ENCODE measurements at places on chromosomes 1 and 21.

DNA sequence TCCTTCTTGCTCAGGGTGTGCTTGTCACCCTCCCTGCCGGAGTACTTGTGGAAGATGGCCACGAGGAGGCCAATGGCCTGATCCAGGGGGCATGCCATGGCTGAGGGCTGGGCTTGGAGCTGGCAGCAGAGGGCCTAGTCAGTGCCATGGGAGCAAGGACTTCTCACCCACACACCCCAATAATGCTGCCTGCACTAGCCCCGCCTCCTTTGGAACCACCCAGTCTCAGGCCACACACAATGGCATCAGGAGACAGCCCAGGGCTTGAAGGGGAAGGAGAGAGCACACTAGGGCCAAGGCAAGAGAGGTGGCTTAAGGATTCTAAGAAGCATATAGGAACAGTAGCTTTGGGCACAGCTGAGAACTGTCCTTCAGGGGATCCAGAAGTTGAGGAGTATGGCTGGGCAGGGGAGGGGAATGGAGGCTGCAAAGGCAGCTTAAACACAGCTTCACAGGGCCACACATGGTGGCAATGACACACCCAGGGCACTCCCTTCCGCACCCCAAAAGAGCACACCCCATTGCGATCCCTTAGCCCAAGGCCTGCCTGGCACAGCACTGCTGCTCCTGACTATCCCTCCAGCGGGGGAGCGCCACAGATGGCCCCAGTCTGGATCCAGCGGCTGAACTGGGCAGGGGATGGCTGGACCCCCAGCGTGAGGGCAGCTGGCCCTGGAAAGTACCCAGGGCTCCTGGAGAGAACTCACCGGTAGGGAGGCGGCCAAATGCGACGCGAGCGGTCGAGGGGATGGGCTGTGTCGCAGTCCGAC, at the start of gene S100A6:
Gene S100A6 (minus strand): TSS at position 750 of the 770 bp plus-strand sequence. CDS start 652 bp downstream, at position 98.
- H3K36me3 ChIP-seq: no peaks in the 10 kb centered on the region
- peak within 1 kb of the TSS; percentile 77 for H3K4me3 ChIP-seq
- H3K4me1 ChIP-seq: peaks cover 12% of the 10 kb centered on the region
- peak; percentile 72 for DNase-seq

GRCh38 chr21:33549848-33550771, 7.3 kb downstream of the SON start:
- no peaks in the 10 kb centered on the region for H3K27me3 ChIP-seq
- H3K36me3 ChIP-seq: peaks cover 90% of the 10 kb centered on the region

DNA sequence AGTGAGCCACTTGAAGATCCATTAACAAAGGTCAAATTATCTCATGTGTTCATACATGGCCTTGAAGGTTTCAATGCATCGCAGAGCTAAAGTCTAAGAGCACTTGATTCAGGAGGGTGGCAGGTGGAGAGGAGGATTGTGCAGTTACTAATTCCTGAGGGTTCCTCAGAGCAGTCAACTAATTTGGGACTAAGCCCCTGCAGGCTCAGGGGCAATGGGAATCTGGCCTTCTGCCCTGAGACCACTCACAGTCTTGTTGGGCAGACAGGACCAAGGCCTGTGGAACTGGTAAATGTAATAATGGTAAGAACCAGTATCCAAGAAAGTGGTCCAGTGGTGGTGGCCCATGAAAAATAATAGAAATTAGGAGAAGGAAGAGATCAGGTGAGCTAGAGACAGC, 127.4 kb upstream of the HMGB4 start:
- DNase-seq: no peak
- H3K27ac ChIP-seq: no peak overlapping the region
- no peak overlapping the region for H3K4me3 ChIP-seq

GRCh38 chr1:10178597-10179405, 31.6 kb upstream of the KIF1B start:
- DNase-seq: no peak
- peaks cover 13% of the 10 kb centered on the region for H3K36me3 ChIP-seq
- peak overlapping the region; percentile 61 for H3K27ac ChIP-seq
- peaks cover 9% of the 10 kb centered on the region for H3K4me1 ChIP-seq
- peak overlapping the region; percentile 15 for H3K4me3 ChIP-seq

DNA sequence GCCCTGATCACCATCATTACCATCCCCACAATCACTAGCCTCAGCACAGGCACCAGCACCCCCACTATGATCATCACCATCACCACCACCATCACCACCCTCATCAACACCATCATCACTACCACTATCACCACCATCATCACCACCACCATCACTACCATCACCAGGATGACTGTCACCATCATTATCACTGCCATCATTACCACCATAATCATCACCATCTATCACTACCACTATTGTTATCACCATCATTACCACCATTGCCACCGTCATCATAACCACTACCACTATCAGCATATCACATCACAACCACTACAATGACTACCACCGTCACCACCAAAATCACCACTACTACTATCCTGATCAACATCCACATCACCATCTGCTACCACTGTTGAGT, 57.3 kb upstream of the CASZ1 start:
- no peak overlapping the region for H3K4me3 ChIP-seq
- DNase-seq: no peak
- peaks cover 43% of the 10 kb centered on the region for H3K4me1 ChIP-seq
- peak overlapping the region; percentile 99 for H3K27ac ChIP-seq

GRCh38 chr1:37442139-37442538, 32.2 kb upstream of the ZC3H12A start:
- no peak for DNase-seq
- H3K4me1 ChIP-seq: no peaks in the 10 kb centered on the region
- H3K27ac ChIP-seq: no peak overlapping the region
- H3K27me3 ChIP-seq: peaks cover 2% of the 10 kb centered on the region

DNA sequence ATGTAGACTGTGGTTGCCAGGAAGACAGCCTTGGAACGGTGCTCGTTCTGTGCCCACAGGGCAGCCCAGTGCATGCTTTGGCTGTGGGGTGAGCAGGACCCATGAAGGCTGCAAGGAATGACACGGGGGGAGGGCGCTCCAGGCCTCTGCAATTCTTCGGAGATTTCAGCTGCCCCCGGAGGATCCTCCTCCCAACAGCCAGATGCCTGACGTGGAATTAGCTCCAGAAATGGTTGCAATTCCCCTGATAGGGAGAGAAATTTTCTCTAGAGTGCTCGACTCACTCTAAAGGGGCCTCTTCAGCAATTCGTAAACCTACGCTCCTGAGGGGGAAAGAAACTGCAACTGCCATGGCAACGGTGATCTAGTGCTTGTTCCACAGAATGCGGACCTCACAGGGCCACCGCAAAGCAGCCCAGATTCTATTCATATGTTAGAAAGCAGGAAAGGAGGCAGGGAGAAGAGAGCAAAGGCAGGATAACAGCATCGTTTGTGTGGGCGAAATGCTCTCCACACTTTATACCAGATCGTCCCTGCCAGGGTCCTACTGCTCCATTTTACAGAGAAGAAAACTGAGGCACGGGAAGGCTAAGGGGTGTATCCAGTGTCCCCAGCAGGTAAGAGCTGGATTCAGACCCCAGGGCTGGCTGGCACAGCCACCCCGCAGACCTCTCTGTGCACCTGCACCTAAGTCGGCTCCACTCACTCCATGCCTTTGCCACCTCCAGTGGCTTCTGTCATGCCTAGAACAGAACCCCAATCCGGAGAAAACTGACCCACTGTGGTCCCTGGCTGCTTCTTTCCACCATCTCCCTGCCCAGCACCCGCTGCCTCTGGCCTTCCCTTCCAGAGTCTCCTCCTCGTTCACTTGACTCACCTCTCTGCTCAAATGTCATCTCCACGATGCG, 11.9 kb upstream of the PDE9A start:
- H3K4me3 ChIP-seq: no peak overlapping the region
- H3K27me3 ChIP-seq: peaks cover 56% of the 10 kb centered on the region
- H3K36me3 ChIP-seq: no peaks in the 10 kb centered on the region
- DNase-seq: peak; percentile 44

- H3K4me1 ChIP-seq: no peaks in the 10 kb centered on the region
- H3K36me3 ChIP-seq: no peaks in the 10 kb centered on the region
- no peak overlapping the region for H3K27ac ChIP-seq
- DNase-seq: no peak
Measured at GRCh38 chr1:63238721-63239120, 83.6 kb upstream of the FOXD3 start.

DNA sequence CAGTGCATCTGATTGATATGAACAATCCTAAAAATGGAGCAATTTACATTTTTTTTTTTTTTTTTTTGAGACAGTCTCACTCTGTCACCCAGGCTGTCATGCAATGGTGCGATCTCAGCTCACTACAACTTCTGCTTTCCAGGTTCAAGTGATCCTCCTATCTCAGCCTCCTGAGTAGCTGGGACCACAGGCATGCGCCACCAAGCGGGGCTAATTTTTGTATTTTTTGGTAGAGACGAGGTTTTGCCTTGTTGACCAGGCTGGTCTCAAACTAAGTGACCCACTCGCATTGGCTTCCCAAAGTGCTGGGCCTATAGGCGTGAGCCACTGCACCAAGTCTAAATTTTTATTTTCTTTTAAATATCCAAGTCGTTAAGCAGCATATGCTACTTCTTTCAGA, 109.0 kb downstream of the FAF1 start:
- no peaks in the 10 kb centered on the region for H3K36me3 ChIP-seq
- no peak overlapping the region for H3K4me3 ChIP-seq
- no peaks in the 10 kb centered on the region for H3K4me1 ChIP-seq
- no peak for DNase-seq
- no peaks in the 10 kb centered on the region for H3K27me3 ChIP-seq

DNA sequence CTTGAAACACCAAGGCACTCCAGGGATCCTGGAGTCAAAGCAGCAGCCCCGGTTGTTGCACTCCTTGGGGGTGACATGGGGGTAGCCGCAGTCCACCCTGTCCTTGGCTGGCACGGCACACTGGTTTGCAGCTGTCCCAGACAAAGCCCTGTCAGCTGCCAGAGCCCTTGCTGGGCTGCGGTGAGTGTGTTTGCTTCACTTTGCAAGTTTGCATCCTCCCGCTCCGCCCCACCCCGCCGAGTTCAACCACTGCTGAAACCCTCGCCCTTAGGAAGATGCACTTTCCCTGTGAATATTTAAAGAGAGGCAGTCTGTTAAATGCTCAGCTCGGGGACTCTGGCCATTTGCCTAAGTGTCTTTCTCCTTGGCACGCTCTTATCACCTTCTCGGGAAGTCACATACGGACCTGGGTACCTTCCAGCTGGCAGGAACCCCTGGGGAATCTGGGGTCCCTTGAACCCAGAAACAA, 1.7 kb downstream of the TFF3 start:
- no peak overlapping the region for H3K27ac ChIP-seq
- no peaks in the 10 kb centered on the region for H3K4me1 ChIP-seq
- H3K36me3 ChIP-seq: no peaks in the 10 kb centered on the region
- DNase-seq: no peak
- peaks cover 24% of the 10 kb centered on the region for H3K27me3 ChIP-seq

DNA sequence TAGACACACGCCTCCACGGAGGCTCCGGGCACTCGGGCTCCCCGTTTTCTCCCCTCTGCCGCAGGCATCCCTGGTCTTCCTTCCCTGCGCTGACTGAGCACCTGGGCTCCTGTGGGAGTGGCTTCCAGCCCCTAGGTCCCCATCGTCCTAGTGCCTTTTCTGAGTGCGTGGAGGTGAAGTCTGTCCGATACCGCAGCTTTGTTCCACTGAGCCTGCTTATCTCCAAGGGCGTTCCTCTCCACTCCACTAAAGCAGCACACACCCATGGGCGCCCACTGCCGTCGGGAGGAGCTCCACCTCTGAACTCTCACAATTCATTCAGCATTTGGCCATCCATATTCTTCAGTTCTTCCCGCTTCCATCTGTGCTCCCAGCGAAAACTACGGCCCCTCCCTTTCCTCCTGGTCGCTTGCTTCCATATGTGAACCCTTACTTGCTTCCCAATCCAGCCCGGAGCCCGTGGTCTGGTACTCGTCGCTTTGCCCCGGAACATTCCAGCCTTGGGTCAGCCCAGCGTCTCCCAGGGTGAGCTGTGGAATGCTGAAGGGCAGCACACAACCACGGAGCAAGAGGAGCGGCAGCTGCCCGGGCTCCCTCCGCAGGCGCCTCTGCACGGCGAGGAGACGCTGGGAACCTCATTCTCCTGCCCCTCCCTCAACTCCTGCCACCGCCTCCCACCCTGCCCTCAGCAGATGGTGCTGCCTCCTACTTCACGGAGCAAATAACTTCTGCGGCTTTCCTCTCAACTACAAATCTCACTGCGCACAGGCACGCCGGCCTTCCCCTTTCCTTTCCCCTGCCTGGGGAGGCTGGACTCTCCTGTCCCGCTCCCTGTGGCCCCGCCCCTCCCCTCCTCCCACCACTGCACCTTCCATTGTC, 27.5 kb downstream of the ATP8B2 start:
- DNase-seq: peak; percentile 30
- peak overlapping the region; percentile 59 for H3K4me3 ChIP-seq
- peaks cover 7% of the 10 kb centered on the region for H3K36me3 ChIP-seq

DNA sequence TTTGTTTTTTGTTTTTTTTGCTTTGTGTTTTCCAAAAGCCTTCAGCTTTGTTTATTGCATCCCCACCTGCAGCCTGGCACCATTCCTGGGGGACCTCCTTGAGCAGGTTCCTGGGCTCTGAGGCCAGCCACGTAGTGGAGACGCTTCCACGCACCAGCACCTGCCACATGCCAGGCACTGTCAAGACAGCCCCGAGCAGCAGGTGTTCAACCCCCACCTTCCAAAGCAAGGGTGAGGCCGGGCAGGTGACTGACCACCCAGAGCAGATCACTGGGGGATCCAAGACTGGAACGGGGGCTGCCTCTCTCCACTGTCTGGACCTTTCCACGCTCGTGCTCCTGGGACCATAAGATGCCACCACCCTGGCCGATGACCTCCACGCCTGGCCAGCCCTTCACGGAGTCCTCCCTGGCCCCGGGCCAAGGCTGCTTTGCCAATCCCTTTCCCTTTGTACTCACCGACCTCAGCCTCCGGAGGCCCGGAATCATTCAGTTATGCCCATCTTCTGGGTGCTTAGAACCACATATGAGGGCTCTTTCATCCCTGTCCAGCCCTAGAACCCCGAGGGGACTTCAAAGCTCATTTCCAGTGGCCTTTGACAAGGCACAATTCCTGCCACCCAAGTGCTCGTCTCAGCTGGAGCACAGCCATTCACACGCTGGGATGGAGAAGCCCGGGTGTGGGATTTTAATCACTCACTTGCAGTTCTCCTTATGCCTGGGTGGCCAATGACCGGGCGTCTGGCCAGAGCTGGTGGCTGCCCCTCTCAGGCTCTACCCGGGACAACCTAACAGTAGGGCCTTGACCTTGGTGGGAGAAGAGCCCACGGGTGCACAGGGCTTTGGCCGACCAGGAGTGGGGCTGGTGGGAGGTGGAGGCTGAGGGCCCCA, 330.8 kb downstream of the NPHP4 start:
- no peaks in the 10 kb centered on the region for H3K4me1 ChIP-seq
- peaks cover 6% of the 10 kb centered on the region for H3K27me3 ChIP-seq
- no peak for DNase-seq
- no peak overlapping the region for H3K27ac ChIP-seq

GRCh38 chr1:206419783-206420182, 50.5 kb upstream of the IKBKE start:
- no peak for DNase-seq
- H3K27me3 ChIP-seq: no peaks in the 10 kb centered on the region
- H3K4me3 ChIP-seq: no peak overlapping the region
- H3K36me3 ChIP-seq: peaks cover 4% of the 10 kb centered on the region
- H3K4me1 ChIP-seq: no peaks in the 10 kb centered on the region

- no peak for DNase-seq
- peaks cover 6% of the 10 kb centered on the region for H3K36me3 ChIP-seq
- H3K4me1 ChIP-seq: peaks cover 21% of the 10 kb centered on the region
Measured at GRCh38 chr1:16289959-16290358, 53.0 kb upstream of the CPLANE2 start.

Data from psoas muscle (tissue), 8 donors.